ENCODE measurements at places on chromosomes 6 and 20.

- DNase-seq = no peak
Observed at GRCh38 chr6:158039571-158040050, 57.9 kb downstream of the SYNJ2 start.

DNA sequence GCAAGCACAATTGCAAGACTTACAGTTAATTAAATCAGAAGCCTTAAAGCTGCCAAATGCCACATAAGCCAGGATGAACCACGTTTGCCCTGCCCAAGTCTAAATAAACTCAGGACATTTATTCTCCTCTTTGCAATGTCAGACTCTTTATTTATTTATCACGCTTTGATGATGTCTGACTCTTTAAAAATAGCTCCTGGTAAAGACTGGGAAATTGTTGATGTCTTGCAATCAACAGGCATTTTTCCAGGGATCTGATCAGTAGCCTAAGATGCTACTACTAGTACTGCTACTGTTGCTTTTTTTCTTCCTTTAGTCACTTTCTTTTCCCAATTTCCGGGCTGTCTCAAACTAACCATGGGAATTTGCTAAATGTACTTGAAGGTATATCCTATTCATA is 365.8 kb upstream of the MARCKS start:
- DNase-seq = no peak

DNA sequence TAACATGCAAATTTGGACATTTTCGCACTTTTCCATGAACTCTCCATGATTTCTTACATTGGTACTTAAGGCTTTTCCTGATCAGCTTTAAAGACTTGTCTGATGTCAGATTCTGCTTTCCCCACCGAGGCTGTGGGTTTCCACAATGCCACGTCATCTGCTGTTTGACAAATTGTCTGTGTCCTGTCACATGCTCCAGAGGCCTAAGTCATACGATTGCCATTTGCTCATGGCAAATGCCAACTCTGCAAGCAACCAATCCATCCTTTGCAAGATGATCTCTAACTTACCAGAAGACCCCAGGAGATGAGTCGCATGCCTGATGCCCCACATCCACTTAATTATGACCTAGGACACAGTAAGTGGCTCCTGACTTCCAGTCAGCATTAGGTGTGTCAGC is 556.5 kb downstream of the BMP2 start:
- DNase-seq = no peak

DNA sequence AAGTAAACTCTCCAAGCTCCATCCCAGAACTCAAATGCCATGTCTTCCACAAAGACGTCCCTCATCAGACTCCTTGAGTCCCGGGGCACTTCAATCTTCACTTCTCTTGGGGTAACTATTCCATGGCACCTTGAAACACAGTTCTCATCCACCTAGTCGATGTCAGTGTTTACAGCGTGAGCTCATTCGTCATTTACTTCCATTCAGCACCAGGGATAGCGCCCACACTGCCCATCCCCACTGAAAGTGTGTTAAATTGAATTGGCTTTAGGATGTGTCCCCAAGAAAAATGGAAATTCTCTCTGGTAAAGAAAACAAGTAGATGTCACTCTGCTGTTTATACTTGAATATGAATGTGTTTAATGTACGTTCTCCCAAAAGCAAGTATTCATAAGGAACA is 31.3 kb downstream of the KCNK15 start:
- peak; percentile 39 for DNase-seq

DNA sequence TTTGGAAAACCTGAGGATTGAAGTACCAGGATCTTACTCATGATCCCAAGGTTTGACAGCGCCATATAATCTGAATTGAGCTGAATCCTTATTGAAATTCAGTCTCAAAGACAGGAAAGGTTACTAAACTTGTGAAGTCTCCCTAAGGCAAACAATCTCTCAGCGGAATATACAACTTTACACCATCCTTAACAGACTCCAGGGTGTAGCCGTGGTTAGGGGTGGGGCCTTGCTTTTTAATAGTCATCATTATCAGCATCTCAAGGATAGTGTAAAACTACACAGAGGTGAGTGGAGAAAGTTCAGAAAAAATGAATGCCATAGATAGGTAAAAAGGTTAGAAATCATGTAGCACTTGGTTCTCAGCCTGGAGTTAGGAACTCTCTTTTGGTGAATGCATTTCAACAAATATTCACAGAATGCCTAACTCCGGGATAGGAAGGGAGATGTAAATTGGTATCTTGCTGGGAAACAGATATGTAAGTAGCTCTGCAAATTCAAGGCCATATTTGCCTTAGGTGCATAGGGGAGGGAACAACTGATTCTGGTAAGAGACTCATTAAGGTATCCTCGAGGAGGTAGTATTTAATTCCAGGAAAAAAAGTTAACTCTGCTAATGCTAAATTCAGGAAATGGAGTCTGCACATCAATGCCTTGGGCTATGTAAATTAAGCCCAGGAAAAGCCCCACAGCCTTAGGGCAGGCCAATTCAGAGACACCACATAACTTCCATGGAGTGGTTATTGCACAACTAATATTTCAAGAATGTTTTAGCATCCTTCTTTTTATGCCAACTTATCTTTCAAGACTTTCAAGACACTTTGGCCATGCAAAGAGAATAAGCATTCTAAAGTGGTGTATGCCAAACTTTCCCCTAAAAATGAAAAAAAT is 61.6 kb downstream of the SNAP25 start:
- DNase-seq = peak; percentile 11

DNA sequence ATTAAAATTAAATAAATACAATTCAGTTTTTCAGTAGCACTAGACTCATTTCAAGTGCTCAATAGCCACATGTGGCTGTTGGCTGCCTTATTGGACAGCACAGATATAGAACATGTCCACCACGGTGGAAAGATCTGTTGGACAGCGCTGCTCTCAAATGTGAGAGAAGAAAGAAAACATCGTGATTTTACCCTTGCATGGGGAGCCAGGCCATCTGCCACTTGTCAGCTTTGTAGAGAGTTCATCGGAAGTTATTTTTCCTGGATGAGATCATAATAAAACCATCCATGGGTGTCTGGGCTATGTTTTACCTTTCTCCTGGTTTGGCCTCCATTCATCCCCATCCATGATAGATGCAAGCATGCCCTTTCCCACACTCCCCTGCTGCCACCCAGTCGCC is 5.8 kb upstream of the KIF3B start:
- no peak for DNase-seq

DNA sequence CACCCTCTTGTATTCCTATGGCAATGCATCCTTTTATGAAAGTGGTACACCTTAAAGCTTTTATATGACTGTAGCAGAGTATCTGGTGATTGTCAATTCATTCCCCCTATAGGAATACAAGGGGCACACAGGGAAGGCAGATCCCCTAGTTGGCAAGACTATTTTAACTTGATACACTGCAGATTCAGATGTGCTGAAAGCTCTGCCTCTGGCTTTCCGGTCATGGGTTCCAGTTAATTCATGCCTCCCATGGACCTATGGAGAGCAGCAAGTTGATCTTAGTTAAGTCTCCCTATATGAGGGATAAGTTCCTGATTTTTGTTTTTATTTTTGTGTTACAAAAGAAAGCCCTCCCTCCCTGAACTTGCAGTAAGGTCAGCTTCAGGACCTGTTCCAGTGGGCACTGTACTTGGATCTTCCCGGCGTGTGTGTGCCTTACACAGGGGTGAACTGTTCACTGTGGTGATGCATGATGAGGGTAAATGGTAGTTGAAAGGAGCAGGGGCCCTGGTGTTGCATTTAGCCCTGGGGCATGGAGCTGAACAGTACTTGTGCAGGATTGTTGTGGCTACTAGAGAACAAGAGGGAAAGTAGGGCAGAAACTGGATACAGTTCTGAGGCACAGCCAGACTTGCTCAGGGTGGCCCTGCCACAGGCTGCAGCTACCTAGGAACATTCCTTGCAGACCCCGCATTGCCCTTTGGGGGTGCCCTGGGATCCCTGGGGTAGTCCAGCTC is 292.1 kb downstream of the ESR1 start:
- DNase-seq = no peak

GRCh38 chr6:73081955-73082354 is 143.3 kb downstream of the KHDC1L start:
- no peak for DNase-seq

DNA sequence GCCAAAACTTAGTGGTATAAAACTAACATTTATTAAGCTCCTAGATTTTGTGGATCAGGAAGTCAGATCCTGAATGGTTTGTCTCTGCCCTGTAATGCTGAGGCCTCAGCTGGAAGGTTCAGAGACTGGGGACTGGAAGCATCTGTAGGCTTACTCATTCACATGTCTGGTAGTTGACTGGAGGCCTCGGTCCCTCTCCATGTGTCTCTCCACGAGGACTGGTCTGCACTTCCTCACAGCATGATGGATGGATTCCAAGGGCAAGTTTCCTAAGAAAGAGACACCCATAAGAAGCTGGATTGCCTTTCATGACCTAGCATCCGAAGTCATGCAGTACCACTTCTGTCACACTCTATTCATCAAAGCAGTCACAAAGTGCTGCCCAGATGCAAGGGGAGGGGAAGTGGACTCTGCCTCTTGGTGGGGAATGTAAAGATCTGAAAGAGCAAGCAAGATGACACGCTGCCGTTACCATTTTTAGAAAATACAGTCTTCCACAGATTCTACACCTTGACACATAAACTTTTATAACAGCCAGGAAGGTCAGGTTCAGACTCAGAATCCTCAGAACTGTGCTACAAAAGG is 17.2 kb upstream of the MDGA1 start:
- DNase-seq = no peak

GRCh38 chr6:34143884-34144580 is 1.9 kb downstream of the GRM4 start:
- DNase-seq = no peak

GRCh38 chr6:15116889-15117288 is 129.0 kb upstream of the JARID2 start:
- DNase-seq = no peak

- peak; percentile 24 for DNase-seq
Observed at GRCh38 chr6:53837865-53838769, 43.3 kb downstream of the LRRC1 start.

DNA sequence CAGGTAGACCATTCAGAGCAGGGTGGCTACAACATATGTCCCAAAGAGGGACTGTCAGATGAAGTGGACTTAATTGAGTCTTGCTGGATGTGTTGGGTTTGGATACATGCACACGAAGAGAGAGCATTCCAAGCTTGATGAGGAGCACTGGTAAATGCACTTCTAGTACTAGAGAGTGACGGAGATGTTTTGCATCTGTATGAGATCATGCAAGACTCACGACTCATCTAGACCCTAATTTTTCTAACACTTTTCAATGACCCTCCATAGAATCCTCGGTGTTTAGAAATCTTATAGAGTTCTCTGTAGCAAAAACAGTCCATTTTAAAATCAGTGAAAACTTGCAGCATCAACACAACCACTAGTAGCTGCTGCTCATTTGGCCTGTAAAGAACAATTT is 4.8 kb upstream of the AIG1 start:
- no peak for DNase-seq

DNA sequence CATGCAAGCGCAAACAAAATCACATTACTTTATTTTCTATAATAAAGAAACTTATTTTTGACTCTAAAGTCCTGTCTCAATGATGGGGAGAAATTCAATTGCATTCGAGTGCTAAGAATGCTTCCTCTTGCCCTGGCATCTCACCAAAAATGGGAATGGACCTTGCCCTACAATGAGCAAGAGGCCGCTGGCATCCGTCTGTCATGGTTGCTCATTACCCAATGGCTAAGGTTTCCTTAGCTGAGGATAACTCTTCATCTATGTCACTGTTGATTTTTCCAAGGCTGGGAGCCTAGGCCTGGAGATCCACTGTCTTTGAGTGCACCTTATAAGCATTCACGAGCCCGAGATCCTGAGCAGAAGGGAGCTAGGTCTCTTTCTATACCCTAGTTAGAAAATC is 471.3 kb upstream of the NRSN1 start:
- no peak for DNase-seq

DNA sequence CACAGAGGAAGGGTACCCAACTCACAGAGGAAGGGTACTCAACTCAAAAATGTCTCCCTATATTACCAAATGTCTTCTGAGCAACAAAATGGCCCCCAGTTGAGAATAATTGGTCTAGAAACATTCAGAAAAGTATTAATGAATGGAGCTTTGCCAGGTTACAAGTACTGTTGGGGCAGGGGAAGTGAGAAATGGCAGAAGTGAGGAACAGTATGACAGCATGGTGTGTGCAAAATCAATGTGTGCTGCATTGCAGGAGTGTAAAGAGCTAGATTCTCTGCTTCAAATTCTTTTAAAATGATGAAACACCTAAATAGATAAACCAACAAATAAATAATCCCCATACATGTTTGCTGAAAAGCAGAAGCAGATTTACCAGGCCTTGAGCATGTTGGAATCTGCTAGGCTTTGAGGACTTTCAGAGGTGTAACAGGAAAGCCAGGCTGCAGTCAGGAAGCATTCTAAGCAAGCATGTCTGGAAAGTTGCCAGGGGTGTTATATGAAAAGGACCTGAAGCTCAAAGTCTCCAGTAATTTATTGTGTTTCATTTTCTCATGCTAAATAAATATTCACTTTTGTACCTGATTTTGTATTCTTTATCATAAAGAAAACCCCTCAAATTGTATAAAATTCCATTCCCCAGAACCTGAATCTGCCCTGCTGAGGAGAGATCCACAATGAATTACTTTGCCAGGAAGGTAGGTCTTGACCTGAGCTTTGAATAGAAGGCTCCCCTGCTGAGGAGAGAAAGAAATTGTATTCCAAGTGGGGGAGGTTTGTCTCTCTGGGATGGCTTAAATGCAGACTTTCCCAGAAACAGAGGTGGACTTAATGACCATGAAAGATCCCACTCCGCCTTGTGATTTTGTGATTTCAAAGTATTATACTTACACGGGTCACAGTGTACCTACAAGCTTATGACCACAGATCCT is 265.0 kb upstream of the MARCKS start:
- peak; percentile 72 for DNase-seq

- no peak for DNase-seq
Observed at GRCh38 chr20:5395932-5396727, 79.4 kb upstream of the PROKR2 start.

DNA sequence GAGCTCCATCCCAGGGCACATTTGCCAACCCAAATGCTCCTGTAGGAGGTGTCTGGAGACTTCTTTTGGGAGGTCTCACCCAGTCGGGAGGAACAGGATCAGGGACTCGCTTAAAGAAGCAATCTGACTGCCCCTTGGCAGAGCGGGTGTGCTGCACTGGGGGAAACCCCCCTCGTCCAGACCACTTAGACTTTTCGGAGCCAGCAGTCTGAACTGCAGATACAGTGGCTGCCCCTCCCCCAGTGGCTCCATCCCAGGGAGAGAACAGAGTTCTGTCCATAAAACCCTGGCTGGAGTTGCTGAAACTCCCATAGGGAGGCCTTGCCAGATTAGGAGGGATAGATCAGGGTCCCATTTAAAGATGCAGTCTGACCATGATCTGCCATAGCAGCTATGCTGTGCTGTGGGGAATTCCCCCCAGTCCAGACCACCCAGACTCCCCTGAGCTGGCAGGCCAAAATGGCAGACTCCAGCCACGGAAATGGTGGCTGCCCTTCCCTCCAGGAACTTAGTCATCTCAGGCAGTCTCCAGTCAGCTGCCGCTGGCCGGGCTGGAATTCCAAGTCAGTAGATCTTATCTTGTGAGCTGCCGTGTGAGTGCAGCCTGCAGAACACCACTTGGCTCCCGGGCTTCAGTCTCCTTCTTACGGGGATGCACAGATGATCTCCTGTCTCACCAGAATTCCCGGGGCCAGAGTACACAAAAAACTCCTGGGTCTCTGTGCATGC is 278.1 kb upstream of the SASH1 start:
- peak; percentile 83 for DNase-seq

- DNase-seq = peak; percentile 79
Observed at GRCh38 chr6:30156262-30156599, 4.8 kb downstream of the TRIM10 start.
